ENCODE measurements at places on chromosomes 13 and 19.

DNA sequence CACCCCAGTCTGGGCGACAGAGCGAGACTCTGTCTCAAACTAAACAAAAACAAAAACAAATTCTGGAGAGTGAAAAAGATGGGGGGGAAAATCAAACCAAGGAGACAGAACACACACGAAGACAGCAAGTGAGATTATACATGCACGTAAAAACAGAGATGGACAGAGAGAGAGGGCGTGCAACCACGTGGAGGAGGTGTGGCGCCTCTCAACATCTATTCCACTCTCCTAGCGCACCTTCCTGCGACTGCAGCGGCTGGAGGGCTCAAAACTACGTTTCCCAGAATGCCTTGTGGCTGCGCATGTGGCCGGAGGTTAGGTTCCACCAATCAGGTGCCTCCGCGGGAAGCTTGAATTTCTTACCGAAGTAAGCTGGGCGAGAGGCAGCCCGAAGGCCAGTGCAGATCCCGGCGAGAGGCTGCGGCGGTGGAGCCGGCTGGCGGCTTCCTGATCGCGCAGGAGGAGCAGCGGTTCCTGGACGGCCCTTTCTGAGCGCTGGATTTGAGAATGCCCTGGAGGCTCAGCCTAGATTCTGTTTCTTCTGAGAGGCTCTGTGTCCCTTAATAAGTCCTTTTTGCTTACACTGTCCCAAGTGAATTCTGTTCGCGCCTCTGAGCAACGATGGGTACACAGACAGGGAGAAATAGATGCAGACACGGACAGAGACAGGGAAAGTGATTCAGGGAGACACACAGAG is 13.1 kb upstream of the NANOS2 start:
- DNase-seq, result peak; percentile 87

DNA sequence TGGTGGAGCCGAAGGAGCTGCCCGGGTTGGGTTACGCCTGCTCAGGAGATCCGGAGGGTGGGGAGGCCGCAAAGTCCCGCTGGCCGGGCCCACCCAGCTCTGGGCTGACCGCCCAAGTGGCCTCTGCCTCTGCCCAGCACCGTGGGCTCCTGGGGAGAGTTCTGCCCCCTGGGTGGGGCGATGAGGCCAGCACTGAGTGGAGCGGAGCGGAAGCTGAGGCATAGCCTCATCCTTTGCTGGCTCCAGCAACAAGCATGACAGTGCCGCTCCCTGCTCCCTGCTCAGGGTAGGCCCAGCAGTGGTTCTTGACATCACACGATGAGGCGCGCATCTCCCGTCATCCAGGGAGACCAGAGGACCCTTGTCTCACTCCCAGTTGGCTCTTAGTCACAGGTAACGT is 22.5 kb downstream of the CCDC8 start:
- no peak for DNase-seq

DNA sequence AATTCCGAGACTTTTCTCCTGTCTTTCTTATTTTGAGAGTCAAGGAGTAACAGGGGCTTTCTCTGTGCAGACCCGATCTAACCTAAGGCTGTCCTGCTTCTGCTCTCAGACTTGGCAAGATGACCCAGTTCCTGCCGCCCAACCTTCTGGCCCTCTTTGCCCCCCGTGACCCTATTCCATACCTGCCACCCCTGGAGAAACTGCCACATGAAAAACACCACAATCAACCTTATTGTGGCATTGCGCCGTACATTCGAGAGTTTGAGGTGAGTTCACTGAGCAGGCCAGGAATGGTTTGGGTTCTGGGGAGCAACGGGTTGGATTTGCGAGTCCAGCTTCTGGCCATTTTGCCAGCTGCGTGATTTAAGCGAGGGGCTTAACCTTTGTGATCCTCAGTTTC is 1.0 kb downstream of the SNRNP70 start:
- DNase-seq, result no peak

GRCh38 chr19:11659612-11660011 is 62.3 kb downstream of the ZNF627 start:
- DNase-seq, result peak; percentile 11

GRCh38 chr19:37348060-37348459 is 22.8 kb upstream of the ZNF527 start:
- DNase-seq, result no peak

DNA sequence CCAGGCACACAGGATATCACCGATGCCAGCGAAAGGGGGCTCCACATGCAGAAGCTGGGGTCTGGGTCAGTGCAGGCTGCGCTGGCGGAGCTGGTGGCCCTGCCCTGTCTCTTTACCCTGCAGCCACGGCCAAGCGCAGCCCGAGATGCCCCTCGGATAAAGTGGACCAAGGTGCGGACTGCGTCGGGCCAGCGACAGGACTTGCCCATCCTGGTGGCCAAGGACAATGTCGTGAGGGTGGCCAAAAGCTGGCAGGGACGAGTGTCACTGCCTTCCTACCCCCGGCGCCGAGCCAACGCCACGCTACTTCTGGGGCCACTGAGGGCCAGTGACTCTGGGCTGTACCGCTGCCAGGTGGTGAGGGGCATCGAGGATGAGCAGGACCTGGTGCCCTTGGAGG is 7.2 kb downstream of the NCAN start:
- DNase-seq, result no peak

DNA sequence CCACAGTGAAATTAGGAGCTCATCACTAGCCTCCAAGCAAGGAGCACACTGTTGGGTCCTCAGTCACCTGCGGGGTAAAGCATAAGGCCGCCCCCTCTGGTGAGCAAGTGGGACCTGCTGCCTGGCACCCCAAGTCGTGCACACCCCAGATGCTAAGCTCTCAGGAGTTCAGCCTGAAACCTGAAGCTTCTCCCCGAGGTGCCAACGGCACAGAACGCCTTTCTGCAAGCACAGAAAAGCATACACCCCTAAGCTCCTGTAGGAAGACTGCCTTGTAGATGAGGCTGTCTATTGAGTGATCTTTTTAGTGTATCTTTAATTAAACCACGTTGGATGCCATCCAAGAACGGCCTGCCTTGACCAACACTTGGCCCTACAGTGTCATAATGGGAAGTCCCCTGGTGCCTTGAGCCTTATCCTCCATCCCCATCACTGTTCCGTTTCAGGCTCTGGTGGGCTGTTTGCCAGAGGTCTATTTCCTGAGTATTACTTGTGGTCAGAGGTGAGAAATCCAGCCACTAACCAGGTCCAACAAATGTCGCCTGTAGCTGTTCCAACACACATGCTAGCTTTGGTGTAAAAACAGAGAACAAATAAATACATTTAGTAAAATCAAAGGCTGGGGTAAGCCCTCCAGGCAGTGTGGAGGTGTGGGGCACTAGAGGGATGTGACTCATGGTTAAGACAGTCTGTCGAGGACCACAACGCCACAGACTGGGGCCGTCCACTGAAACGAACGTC is 44.8 kb downstream of the C13orf42 start:
- peak; percentile 19 for DNase-seq

- DNase-seq, result no peak
These were observed 951.9 kb upstream of the SLITRK1 start for GRCh38 chr13:84834201-84834600.

GRCh38 chr13:99556867-99557443 is 55.7 kb downstream of the TM9SF2 start:
- no peak for DNase-seq

GRCh38 chr13:74218291-74218690 is 84.1 kb upstream of the KLF12 start:
- DNase-seq, result no peak

- no peak for DNase-seq
These were observed 23.7 kb downstream of the CLEC17A start for GRCh38 chr19:14606627-14607026.

- no peak for DNase-seq
These were observed 9.1 kb upstream of the SHISA7 start for GRCh38 chr19:55451965-55452748.

- DNase-seq, result no peak
These were observed 8.7 kb downstream of the NR2F6 start for GRCh38 chr19:17236811-17237543.

DNA sequence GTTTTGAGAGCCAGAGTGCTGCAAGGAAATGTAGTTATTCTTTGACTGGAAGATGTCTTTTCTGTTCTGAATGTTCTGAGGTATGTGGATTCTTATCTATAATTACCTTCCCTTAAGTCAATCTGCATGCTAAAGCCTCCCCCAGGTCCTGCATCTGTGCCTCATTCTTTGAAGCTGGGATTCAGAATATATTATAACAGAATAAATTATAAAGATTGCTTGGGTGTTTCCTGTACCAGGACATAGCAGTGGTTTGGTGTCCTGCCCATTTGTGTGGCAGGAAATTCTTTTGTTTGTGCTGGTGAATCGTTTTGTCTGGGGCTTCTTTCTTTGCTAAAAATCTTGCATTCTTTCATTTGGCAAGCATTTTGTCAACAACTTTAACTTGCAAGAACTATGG is 60.2 kb downstream of the ITGBL1 start:
- DNase-seq, result peak; percentile 64

- DNase-seq, result no peak
These were observed 19.6 kb upstream of the KBTBD7 start for GRCh38 chr13:41213919-41214318.

- no peak for DNase-seq
These were observed 1.3 kb downstream of the ZNF134 start for GRCh38 chr19:57615346-57615745.

GRCh38 chr13:91313103-91313502 is 34.4 kb upstream of the MIR17HG start:
- peak; percentile 3 for DNase-seq

GRCh38 chr13:28401303-28402056 is 93.4 kb downstream of the FLT1 start:
- DNase-seq, result peak; percentile 92

DNA sequence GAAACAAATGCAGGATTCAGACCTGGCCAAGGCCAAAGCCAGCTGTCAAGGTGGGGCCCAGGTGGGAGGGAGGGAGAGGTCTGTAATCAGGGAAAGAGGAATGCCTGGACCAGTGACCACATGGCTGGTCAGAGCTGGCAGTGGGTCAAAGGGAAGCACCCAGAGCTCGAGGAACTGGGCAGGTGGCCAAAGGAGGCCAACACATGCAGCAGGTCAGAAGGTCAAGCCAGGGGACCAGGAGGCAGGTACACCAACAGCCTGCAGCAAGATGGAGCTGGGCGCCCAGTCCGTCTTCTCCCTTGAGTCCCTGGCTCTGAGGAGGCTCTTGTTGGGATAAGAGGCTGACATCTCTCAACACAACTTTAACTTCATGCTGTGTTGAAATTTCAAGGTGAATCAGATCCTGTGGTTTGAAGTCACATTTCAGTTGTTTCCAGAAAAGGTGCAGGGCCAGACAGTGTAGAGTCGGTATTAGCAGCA is 17.1 kb downstream of the GPATCH1 start:
- DNase-seq, result peak; percentile 12

GRCh38 chr13:39641645-39642044 is 13.8 kb upstream of the COG6 start:
- no peak for DNase-seq

- DNase-seq, result no peak
These were observed 34.7 kb upstream of the SLITRK6 start for GRCh38 chr13:85833921-85834320.

DNA sequence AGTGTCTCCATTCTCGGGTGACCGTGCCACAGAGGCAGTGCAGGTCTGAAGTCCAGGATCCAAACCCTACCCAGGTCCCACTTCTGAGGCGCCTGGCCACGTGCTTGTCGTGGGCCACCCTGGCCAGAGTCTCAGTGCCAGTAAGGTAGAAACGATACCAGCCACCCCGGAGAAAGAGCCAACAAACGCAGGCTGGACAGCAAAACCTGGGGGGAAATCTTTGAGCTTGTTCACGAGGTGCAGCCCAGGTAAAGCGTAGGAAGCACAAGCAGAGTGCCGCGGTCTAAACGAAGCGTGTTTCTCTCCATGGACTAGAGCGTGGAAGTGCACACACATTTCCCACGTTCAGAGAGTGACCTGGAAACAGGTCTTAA is 95.6 kb downstream of the ATP11A start:
- no peak for DNase-seq

- DNase-seq, result no peak
These were observed 62.0 kb upstream of the PDCD5 start for GRCh38 chr19:32519023-32519422.

DNA sequence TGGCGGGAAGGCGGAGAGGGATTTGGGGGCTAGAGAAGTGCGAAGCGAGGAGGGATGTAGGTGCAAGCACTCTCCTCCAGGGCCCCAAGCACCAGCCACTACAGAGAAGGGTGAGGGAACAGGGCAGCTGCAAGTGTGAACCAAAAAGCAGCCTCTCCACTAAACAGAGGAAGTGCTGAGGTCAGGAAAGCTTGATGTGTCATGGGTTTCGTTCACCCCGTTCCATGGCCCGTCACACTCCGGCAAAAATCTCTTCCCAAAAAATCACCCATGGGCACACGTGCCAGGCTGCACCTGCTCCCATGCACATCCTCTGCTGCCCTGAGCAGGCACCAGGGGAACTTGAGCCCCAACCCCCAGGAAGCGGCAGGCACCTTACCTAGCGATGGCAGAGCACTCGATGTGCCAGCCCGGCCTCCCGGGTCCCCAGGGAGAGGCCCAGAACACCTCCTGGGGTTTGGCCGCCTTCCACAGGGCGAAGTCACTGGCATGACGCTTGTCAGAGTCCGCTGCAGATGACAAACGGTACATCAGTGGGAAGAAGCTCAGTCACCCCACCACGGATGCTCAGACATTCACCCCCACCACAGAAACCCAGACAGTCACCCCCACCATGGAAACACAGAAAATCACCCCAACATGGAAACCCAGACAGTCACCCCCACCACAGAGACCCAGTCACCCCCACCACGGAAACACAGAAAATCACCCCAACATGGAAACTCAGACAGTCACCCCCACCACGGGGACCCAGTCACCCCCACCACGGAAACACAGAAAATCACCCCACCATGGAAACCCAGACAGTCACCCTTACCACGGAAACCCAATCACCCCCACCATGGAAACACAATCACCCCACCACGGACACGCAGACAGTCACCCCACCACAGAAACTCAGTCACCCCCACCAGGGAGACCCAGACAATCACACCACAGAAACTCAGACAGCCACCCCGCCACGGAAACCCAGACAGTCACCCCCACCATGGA is 29.0 kb downstream of the CARS2 start:
- DNase-seq, result no peak

- peak; percentile 98 for DNase-seq
These were observed 225.8 kb upstream of the IRS2 start for GRCh38 chr13:110012102-110012739.

- DNase-seq, result no peak
These were observed 267.4 kb downstream of the ABCC4 start for GRCh38 chr13:95033890-95034289.
